ENCODE measurements at places on chromosomes 6 and 20.
A peak's percentile ranks its signal among the peaks of the same experiment; 100 is the strongest.

- H3K27ac ChIP-seq: no peak overlapping the region
- H3K36me3 ChIP-seq: no peaks in the 10 kb centered on the region
- no peaks in the 10 kb centered on the region for H3K4me1 ChIP-seq
- DNase-seq: no peak
- H3K27me3 ChIP-seq: no peaks in the 10 kb centered on the region
These were observed 6.8 kb downstream of the PRL start for GRCh38 chr6:22290045-22290444.

- H3K4me1 ChIP-seq: peaks cover 3% of the 10 kb centered on the region
- H3K27ac ChIP-seq: no peak overlapping the region
- no peaks in the 10 kb centered on the region for H3K27me3 ChIP-seq
- no peaks in the 10 kb centered on the region for H3K36me3 ChIP-seq
- no peak overlapping the region for H3K4me3 ChIP-seq
These were observed 76.0 kb downstream of the RSPH3 start for GRCh38 chr6:158923805-158924498.

DNA sequence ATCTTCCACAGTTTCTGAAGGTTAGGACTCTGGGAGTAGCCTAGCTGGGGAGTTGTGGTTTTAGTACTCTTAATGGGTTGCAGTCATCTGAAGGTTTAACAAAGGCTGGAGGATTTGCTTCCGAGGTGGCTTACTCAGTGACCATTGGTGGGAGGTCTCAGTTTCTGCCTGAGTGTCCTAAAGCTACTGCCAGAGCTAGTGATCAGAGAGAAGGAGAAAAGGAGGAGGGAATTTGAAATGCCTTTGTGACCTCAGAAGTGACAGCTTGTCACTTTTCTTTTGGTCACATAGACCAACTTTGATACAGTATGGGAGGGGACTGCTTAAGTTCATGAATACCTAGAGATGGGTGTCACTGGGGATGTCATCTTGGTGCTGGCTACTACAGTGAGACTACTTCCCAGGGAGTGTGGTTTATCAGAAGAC lies 41.3 kb downstream of the NCOA3 start:
- H3K27ac ChIP-seq: no peak overlapping the region
- H3K36me3 ChIP-seq: no peaks in the 10 kb centered on the region
- H3K4me1 ChIP-seq: no peaks in the 10 kb centered on the region
- peak; percentile 11 for DNase-seq
- no peaks in the 10 kb centered on the region for H3K27me3 ChIP-seq

- H3K4me1 ChIP-seq: no peaks in the 10 kb centered on the region
- no peak overlapping the region for H3K27ac ChIP-seq
- H3K27me3 ChIP-seq: no peaks in the 10 kb centered on the region
These were observed 34.9 kb upstream of the MTHFD1L start for GRCh38 chr6:150830439-150831165.

DNA sequence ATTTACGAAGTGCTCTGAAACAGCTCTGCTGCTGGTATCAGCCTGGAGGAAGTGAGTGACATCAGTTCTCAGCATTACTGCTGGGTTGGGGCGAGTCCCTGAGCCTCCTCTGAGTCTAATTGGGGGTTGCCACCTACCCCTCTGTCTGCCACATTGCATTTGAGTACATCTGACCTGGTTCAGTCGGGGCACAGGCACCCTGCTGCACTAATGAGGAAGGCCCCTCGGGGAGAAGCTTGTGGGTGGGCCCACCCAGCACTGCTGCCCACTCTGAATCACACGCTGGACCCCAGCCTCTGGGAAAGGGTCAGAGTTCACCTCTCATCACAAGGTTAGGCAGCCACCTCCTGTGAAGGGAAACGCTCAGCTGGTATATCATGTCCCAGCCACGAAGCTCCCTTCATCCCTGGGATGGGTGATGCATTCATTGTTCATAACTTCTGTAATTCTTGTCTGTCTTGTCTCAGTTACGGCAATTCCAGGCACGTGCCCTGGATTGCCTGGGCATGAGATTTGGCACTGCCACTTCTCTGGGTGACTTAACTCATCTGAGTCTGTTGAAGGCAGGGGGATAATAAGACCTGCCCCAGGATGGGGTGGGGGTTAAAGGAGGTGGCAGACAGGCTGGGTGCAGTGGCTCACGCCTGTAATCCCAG lies 13.3 kb downstream of the DNMT3B start:
- H3K4me1 ChIP-seq: no peaks in the 10 kb centered on the region
- H3K4me3 ChIP-seq: no peak overlapping the region
- no peak for DNase-seq

- DNase-seq: no peak
- peaks cover 22% of the 10 kb centered on the region for H3K36me3 ChIP-seq
- H3K4me3 ChIP-seq: no peak overlapping the region
- peak overlapping the region; percentile 82 for H3K27ac ChIP-seq
These were observed 95.9 kb downstream of the FAM120B start for GRCh38 chr6:170402318-170403040.

GRCh38 chr20:8334641-8335040 lies 202.6 kb downstream of the PLCB1 start:
- no peak overlapping the region for H3K27ac ChIP-seq
- H3K36me3 ChIP-seq: no peaks in the 10 kb centered on the region
- no peaks in the 10 kb centered on the region for H3K4me1 ChIP-seq
- no peak for DNase-seq
- no peaks in the 10 kb centered on the region for H3K27me3 ChIP-seq

DNA sequence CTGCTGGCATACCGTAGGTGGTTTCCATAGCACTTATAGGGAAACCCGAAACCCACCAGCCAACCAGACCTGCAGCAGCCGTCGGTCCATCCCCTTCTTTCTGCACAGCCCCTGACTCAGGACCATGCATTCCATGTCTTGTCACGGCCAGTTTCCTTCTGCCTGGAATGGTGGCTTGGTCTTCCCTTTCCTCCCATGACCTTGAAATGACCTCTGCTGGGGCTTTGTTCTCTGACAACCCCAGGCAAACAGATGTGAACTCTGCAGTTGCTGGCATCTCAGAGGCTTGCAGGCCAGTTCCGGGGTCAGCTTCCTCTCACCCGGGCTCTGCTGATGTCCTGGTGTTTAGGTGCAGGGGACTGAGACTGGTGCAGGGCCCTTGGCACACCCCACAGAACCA lies 250.8 kb downstream of the SMOC2 start:
- H3K27me3 ChIP-seq: no peaks in the 10 kb centered on the region
- DNase-seq: peak; percentile 9
- H3K4me3 ChIP-seq: no peak overlapping the region
- H3K4me1 ChIP-seq: no peaks in the 10 kb centered on the region
- no peaks in the 10 kb centered on the region for H3K36me3 ChIP-seq

DNA sequence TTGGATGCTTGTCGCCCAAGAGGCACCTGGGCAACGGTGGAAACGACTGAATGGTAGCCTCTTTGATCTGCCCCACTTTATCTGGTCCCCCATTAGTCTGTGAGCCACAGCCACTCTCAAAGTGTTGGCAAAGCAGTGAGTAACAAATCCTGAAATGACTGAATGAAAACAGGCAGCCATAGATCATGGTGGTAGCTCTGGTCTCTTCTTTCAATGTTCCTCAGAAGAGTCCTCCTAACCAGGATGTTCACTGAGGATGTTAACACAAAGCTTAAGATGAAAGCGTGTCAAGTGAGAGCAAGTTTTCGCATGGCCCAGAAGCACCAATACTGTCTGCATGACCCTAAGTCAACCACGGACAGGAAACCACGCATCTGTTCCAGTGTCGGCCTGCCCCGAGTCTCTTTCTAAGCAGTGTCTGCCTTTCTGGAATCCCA lies 107.3 kb downstream of the IRF4 start:
- DNase-seq: peak; percentile 3
- H3K4me1 ChIP-seq: no peaks in the 10 kb centered on the region
- no peak overlapping the region for H3K4me3 ChIP-seq
- peaks cover 10% of the 10 kb centered on the region for H3K36me3 ChIP-seq

DNA sequence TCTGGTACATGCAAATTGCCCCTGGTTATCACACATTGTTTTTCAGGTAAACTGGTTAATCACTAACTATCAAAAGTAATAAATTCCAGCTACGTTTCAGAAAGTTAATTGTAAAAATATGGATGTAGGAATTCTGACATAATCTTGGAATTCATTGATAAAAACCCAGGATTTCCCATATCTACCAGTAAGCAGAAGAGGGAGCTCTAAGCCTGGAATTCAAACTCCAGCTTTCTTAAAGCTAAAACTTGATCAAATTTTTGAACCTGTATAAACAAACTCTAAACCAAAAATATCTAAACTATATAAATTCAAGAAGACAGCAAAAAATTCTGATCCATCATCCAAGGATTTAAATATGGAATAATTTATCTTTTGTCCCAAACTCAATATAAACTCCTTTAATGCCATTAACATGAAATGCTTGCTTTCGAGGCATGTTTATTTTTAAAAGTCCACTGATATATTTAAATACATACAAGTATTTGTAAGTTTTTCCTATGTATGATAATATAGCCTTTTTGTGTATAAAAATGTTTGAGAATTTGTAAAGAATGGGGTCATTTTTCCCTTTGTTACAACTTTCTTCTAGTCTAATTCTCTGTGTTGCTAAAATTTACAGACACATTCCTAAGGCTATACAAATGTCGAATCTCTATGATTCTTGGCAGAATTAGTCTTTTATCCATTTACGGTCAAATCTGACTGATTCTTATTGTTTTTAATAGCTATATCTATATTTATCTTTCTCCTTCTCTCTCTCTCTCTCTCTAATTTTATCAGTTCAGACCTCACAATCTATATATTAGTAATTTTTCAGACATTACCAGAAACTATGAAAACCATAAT lies 91.4 kb upstream of the RNF217 start:
- H3K27me3 ChIP-seq: no peaks in the 10 kb centered on the region
- H3K4me1 ChIP-seq: no peaks in the 10 kb centered on the region
- no peak overlapping the region for H3K27ac ChIP-seq
- DNase-seq: peak; percentile 38
- no peaks in the 10 kb centered on the region for H3K36me3 ChIP-seq

DNA sequence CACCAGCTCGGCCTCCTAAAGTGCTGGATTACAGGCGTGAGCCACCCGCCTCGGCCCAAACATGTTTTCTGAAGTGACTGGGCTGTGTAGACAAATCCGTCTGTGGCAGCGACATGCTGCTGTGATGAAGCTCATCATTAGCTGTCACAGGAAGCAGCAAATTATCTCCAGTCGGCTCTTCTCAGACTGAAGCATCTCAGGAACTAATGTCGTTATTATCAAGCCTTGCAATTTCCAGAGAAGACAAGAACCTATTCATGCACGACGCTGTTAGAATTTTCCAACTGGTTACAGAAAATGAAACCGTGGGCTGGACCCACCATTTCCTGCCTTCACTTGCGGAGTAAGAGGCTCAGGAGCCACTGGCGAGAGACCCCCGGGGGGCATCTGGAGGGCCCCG lies 17.1 kb upstream of the NTSR1 start:
- no peak overlapping the region for H3K27ac ChIP-seq
- DNase-seq: no peak
- H3K4me3 ChIP-seq: no peak overlapping the region
- no peaks in the 10 kb centered on the region for H3K27me3 ChIP-seq
- no peaks in the 10 kb centered on the region for H3K4me1 ChIP-seq

DNA sequence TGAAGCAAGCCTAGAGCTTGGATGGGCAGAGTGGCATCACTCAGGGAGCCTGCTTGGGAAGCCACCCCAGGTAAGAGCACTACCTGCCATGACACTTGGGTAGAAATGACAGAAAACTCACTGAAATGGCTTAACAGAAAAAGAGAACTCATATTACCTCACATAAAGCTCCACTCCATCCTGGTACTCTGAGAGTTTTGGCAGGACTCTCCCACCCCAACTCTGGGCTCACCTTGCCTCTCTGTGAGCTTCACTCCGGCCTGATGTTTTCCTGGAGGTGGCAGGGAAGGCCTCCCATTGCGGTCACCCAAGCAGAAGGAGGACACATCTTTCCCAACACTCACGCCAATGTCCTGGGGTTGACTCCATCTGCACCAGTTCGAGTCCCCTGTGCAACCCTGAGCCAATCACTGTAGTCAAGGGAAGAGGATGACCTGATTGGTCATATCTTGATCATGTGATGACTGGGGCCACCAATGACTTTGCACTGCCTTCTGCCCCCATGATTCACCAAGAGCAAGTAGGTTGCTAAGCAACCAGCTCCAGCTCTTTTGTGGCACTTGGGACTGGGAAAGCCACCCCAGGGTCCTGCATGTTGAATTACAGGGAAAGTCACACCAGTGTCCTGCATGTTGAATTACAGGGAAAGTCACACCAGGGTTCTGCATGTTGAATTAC lies 446.1 kb upstream of the SULF2 start:
- no peaks in the 10 kb centered on the region for H3K27me3 ChIP-seq
- H3K4me1 ChIP-seq: no peaks in the 10 kb centered on the region
- no peak overlapping the region for H3K27ac ChIP-seq
- no peak overlapping the region for H3K4me3 ChIP-seq
- no peaks in the 10 kb centered on the region for H3K36me3 ChIP-seq

DNA sequence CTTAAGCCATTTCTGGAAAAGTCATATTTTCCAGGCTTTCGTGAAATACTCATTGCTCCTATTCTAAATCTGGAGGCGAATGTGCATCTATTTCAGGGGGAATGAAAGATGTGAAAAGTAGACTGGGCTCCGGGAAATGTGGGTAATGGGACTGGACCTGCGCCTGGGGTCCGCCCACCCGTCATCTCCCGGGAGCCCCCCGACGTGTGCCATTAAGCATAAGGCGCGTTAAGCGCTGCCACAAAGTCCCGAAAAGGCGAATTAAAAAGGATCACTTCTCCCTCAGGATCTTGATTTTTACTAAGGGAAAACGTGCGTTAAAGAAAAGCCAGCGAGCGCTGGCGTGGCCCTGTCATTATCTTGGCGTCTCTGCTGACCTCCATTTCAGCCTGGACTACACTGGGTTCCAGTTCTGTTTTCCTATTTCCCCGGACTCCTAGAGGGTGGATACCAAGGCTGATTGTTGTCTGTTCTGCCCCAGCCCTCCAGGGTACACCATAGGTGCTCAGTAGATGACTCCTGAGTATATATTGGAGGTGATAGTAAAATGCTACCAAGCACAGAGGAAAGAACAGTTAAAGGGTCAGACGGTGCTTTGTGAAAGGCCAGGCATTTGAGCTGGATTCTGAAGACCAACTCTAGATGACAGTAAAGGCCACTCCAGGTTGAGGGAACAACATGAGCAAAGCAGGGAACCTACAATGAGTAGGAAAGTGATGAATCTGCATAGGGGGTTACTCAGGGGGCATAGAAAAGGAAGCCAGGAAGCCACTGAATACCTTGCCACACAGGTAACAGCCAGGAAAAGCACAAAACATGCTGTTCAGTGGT lies 89.2 kb upstream of the ARID1B start:
- no peaks in the 10 kb centered on the region for H3K36me3 ChIP-seq
- peaks cover 6% of the 10 kb centered on the region for H3K4me1 ChIP-seq
- DNase-seq: peak; percentile 57
- H3K4me3 ChIP-seq: peak overlapping the region; percentile 50
- H3K27me3 ChIP-seq: no peaks in the 10 kb centered on the region

All from cardiac muscle cell (in vitro differentiated cells and primary cell).